CD4-positive, CD25-positive, alpha-beta regulatory T cell (primary cell): ENCODE measurements at places on chromosomes 16 and 17.

GRCh38 chr16:73743665-73744496 is 552.7 kb upstream of the PSMD7 start:
- H3K36me3 ChIP-seq, result no peaks in the 10 kb centered on the region
- no peak overlapping the region for H3K27ac ChIP-seq
- H3K27me3 ChIP-seq, result no peaks in the 10 kb centered on the region

- H3K4me1 ChIP-seq, result peaks cover under 1% of the 10 kb centered on the region
- no peak overlapping the region for H3K4me3 ChIP-seq
- no peaks in the 10 kb centered on the region for H3K27me3 ChIP-seq
- no peak overlapping the region for H3K27ac ChIP-seq
- no peak for DNase-seq
- no peaks in the 10 kb centered on the region for H3K36me3 ChIP-seq
These were observed 4.4 kb upstream of the HEATR3 start for GRCh38 chr16:50061326-50061725.

GRCh38 chr17:14732211-14732610 is 431.3 kb downstream of the HS3ST3B1 start:
- H3K4me1 ChIP-seq, result no peaks in the 10 kb centered on the region
- no peak overlapping the region for H3K27ac ChIP-seq
- no peak for DNase-seq
- no peaks in the 10 kb centered on the region for H3K36me3 ChIP-seq

- no peak overlapping the region for H3K4me3 ChIP-seq
- H3K36me3 ChIP-seq, result no peaks in the 10 kb centered on the region
- no peak for DNase-seq
- H3K4me1 ChIP-seq, result no peaks in the 10 kb centered on the region
- H3K27me3 ChIP-seq, result no peaks in the 10 kb centered on the region
- no peak overlapping the region for H3K27ac ChIP-seq
These were observed 100.0 kb downstream of the METRNL start for GRCh38 chr17:83179374-83179773.
